ENCODE measurements at places on chromosomes 3 and 15. TPM values are rescaled to one million over a fixed set of nuclear protein-coding genes. Genes with fewer than 3 reads are reported as not detected.

Gene PGBD4
- total RNA-seq: 1.5 TPM

GRCh38 chr3:48851407-48851806, 3.7 kb upstream of the PRKAR2A start:
- DNase-seq: no peak
- no peaks in the 10 kb centered on the region for H3K27me3 ChIP-seq
- peaks cover 8% of the 10 kb centered on the region for H3K4me1 ChIP-seq
- no peak overlapping the region for H3K27ac ChIP-seq
- no peak overlapping the region for H3K4me3 ChIP-seq

- peaks cover 9% of the 10 kb centered on the region for H3K36me3 ChIP-seq
- no peak overlapping the region for H3K4me3 ChIP-seq
- no peaks in the 10 kb centered on the region for H3K27me3 ChIP-seq
- no peak for DNase-seq
Observed at GRCh38 chr15:52427804-52428203, 100.9 kb downstream of the MYO5A start.

Gene DAZL
- not detected for total RNA-seq

DNA sequence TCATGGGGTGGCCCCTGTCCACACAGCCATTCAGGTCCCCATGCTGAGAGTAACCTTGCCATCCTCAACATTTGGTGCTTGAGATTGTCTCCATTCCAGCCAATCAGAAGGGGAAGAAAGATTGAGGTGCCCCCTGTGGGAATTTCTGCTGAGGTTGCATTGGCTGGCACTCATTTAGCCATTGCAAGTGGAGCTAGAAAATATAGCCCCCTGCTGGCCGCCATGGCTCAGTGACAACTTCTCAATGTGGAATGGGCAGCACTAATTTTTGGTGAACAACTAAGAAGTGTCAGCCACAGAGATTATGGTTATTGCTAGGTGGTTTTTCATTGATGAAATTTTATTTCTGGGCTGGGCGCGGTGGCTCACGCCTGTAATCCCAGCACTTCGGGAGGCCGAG, 22.0 kb downstream of the COL6A6 start:
- peak; percentile 59 for DNase-seq
- no peaks in the 10 kb centered on the region for H3K36me3 ChIP-seq
- H3K4me1 ChIP-seq: peaks cover 6% of the 10 kb centered on the region
- no peak overlapping the region for H3K4me3 ChIP-seq
- H3K27me3 ChIP-seq: no peaks in the 10 kb centered on the region
- no peak overlapping the region for H3K27ac ChIP-seq

Gene MGLL
- 132 TPM for total RNA-seq

Gene ADAMTSL3
- total RNA-seq: 26.4 TPM

Gene CDHR4
- 9.6 TPM for total RNA-seq

- H3K4me1 ChIP-seq: peaks cover 24% of the 10 kb centered on the region
- no peak overlapping the region for H3K4me3 ChIP-seq
- DNase-seq: no peak
- H3K36me3 ChIP-seq: no peaks in the 10 kb centered on the region
Observed at GRCh38 chr3:134445636-134446035, 40.1 kb downstream of the ANAPC13 start.

DNA sequence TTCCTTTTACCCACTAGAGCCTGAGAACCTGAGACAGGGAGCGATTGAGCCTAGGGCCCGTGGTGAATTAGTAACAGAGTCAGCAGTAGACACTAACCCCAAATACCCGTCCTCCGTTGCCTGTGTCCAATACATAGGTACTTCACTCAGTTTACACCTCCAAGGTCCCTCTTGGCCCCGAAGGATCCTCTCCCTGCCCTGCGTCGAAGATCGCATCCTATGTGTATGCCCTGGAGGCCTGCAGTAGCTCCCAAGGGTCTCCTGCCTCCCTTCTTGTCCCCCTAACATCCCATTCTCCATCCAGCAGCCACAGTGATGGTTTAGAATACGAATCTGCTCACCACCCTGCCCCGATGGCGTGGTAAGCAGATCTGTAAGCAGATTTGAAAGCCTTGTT, 67.0 kb downstream of the ISG20 start:
- H3K4me3 ChIP-seq: peak overlapping the region; percentile 52
- H3K27me3 ChIP-seq: peaks cover 17% of the 10 kb centered on the region
- H3K27ac ChIP-seq: no peak overlapping the region
- DNase-seq: no peak
- H3K4me1 ChIP-seq: peaks cover 8% of the 10 kb centered on the region
- H3K36me3 ChIP-seq: no peaks in the 10 kb centered on the region

GRCh38 chr15:66502491-66502890, 2.2 kb downstream of the RPL4 start:
- H3K36me3 ChIP-seq: peaks cover 56% of the 10 kb centered on the region
- peak overlapping the region; percentile 99 for H3K4me3 ChIP-seq
- no peak overlapping the region for H3K27ac ChIP-seq
- no peak for DNase-seq
- H3K27me3 ChIP-seq: no peaks in the 10 kb centered on the region

GRCh38 chr3:66744986-66745385, 244.2 kb upstream of the LRIG1 start:
- H3K4me1 ChIP-seq: no peaks in the 10 kb centered on the region
- no peaks in the 10 kb centered on the region for H3K36me3 ChIP-seq
- no peak overlapping the region for H3K4me3 ChIP-seq
- no peaks in the 10 kb centered on the region for H3K27me3 ChIP-seq
- H3K27ac ChIP-seq: no peak overlapping the region

Gene PLSCR5
- total RNA-seq: not detected

DNA sequence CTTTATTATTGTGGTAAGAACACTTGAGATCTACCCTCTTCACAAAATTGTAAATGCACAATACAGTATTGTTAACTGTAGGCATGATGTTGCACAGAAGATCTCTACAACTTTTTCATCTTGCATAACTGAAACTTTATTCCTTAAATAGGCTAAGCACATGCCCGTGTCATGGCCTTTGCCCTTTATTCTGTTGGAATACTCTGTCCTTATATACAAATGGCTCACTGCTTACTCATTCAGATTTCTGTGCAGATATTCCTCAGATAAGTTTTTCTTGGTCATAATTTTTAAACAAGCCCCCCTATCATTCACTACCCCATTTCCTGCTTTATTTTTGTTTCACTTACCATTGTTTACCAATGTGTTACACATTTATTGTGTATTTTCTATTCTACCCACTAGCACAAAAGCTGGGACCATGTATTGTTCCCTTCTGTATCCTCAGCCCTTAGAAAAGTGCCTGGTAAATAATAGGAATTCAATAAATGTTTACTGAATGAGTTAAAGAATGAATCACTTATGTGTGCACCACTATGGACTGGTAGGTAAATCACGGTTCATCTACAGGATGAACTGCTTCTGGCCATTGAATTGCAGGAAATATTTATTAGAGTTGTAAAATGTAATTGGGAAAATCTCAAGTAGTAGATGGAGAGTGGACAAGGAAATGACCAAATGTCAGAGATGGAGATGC, 151.0 kb downstream of the CPNE4 start:
- H3K4me1 ChIP-seq: no peaks in the 10 kb centered on the region
- H3K27ac ChIP-seq: no peak overlapping the region
- no peak for DNase-seq
- no peaks in the 10 kb centered on the region for H3K27me3 ChIP-seq
- H3K4me3 ChIP-seq: no peak overlapping the region

Gene NSMCE3
- total RNA-seq: 6.2 TPM

Gene ROPN1
- total RNA-seq: not detected

DNA sequence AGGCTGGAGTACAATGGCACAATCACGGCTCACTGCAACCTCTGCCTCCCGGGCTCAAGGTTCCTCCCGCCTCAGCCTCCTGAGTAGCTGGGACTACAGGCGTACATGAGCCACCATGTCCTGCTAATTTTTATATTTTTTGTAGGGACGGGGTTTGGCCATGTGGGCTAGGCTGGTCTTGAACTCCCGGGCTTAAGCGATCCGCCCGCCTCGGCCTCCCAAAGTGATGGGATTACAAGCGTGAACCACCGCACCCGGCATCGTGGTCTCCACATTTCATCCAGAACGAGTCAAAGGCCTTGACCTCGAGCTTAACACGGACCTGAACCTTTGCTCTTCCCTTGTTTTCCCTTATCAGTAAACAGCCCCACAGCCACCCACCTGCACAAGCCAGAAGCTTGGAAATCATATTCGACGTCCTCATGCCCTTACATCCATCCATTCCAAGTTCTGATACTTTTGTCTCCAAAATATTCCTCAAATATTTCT, 1.4 kb upstream of the PTPN23 start:
- no peaks in the 10 kb centered on the region for H3K27me3 ChIP-seq
- H3K36me3 ChIP-seq: no peaks in the 10 kb centered on the region
- H3K4me1 ChIP-seq: peaks cover 37% of the 10 kb centered on the region
- H3K4me3 ChIP-seq: peak overlapping the region; percentile 100
- H3K27ac ChIP-seq: peak overlapping the region; percentile 96

Gene RARB
- total RNA-seq: 5.6 TPM

Gene ESYT3
- 40.3 TPM for total RNA-seq

DNA sequence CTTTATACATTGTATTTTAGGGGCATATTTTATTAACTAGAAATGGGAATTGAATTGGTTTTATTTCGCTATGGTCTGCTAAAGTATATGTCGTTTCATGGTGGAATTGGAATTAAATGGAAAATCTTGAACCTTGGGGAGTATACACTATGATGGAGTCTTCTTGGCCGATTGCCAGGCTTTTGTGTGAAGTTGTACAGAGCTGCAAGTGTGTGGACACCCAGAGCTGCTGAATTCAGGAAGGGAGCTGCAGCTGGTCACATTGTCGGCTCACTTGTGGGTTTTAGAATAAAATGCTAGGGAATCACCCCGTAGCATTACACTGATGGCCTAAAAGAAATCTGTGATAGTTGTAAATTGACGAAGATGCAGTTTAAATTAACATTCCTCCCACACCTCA, 35.1 kb downstream of the USP3 start:
- peaks cover 27% of the 10 kb centered on the region for H3K36me3 ChIP-seq
- no peak overlapping the region for H3K27ac ChIP-seq
- H3K27me3 ChIP-seq: no peaks in the 10 kb centered on the region
- no peak overlapping the region for H3K4me3 ChIP-seq
- peaks cover 18% of the 10 kb centered on the region for H3K4me1 ChIP-seq
- no peak for DNase-seq

Gene GOLGA6L7
- not detected for total RNA-seq

Gene AP3B2
- 3.0 TPM for total RNA-seq

DNA sequence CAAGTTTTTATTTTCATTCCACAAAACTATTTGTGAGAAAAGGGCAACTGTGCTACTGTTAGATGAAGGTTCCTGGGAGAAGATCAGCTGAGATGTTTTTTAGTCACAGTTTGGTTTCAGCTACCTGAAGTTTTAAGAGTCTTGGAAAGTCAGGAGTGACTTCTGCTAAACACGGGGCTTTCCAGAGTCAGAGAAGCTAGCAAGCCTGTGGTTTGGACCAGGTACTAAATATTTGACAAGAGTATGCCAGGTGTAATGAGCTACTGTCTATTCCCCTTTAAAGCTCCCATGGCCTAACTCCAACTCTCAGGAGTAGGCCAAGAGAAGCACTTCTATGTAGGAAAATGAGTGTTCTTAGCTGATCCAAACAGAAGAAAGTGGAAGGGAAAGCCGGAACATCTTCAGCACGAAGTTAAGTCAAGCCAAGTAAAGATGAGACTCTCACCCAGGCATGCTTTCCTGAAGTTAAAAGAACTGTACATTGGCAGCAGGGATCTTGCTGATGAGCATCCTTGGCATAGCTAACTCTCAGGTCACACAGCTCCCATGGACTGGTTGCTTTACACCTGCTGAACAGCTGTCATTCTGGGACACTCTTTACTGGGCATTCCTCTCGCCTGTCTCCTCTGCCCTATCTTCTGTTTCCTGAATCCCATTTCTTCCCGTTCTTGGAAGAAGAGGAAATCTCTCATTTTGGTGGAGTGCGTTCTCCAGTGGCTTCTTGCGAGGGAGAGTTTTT, 22.5 kb downstream of the TM4SF18 start:
- H3K36me3 ChIP-seq: no peaks in the 10 kb centered on the region
- H3K4me3 ChIP-seq: no peak overlapping the region
- H3K4me1 ChIP-seq: no peaks in the 10 kb centered on the region

- DNase-seq: no peak
- H3K27me3 ChIP-seq: no peaks in the 10 kb centered on the region
- H3K36me3 ChIP-seq: no peaks in the 10 kb centered on the region
- H3K4me1 ChIP-seq: peaks cover 91% of the 10 kb centered on the region
Observed at GRCh38 chr3:172098698-172099494, 59.5 kb downstream of the FNDC3B start.

- H3K36me3 ChIP-seq: no peaks in the 10 kb centered on the region
- H3K27ac ChIP-seq: no peak overlapping the region
- no peak overlapping the region for H3K4me3 ChIP-seq
- DNase-seq: no peak
Observed at GRCh38 chr3:73228437-73228836, 167.0 kb downstream of the EBLN2 start.

- DNase-seq: no peak
- H3K27ac ChIP-seq: no peak overlapping the region
- H3K27me3 ChIP-seq: no peaks in the 10 kb centered on the region
- no peaks in the 10 kb centered on the region for H3K36me3 ChIP-seq
Observed at GRCh38 chr3:89138048-89138447, 30.6 kb downstream of the EPHA3 start.

DNA sequence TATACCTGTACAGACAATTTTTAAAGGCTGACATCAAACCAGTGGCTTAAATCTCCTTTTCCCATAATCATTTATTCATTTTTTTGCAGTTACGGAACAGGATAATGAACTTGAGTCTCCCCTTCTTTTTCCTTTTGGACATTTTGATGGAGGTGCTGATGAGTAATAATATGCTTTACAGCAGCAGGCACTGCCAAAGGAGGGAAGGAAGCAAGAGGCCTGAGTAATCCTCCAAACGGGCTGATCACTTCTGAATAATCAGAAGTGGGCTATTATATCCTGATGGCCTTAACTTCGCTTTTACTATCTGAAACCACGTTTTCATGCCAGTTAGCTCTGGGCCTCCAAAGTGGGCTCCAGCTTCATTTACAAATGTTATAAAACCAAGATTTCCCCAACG, 527.2 kb downstream of the FOXP1 start:
- peaks cover 94% of the 10 kb centered on the region for H3K4me1 ChIP-seq
- no peaks in the 10 kb centered on the region for H3K27me3 ChIP-seq
- no peak overlapping the region for H3K4me3 ChIP-seq
- DNase-seq: no peak
- H3K36me3 ChIP-seq: peaks cover 20% of the 10 kb centered on the region

Measured in lower lobe of right lung (tissue), 2 donors.